ENCODE measurements at places on chromosomes 6 and 20.

DNA sequence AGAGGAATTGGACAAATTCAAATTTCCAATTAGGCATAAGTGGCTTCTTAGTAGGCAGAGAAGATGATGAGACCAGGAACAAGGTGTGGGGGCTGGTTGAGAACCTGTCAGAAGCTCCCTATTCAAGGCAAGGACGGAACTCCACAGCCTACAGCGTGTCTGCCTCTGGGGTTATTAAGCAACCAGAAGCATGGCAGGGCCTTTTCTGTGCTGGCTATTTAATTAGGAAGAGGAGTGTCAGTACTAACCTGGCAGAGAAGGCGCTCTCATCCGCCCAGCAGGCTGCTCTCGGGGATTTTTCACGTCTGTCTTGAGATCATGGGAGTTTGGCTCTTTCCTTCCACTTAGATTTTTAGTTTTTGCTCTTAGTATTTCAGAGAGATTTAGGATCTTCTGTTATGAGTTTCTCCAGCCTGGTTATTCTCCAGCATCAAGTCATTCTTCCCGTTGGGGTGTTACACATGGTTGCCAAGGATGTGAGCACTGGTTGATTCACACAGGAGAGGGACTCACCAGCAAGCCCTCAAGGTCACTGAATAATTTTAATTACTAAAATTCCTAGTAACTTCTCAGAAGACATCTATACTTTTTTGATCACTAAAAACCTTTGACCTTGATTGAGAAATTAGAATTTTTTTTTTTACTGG, 23.9 kb downstream of the ADTRP start:
- peak; percentile 21 for DNase-seq

DNA sequence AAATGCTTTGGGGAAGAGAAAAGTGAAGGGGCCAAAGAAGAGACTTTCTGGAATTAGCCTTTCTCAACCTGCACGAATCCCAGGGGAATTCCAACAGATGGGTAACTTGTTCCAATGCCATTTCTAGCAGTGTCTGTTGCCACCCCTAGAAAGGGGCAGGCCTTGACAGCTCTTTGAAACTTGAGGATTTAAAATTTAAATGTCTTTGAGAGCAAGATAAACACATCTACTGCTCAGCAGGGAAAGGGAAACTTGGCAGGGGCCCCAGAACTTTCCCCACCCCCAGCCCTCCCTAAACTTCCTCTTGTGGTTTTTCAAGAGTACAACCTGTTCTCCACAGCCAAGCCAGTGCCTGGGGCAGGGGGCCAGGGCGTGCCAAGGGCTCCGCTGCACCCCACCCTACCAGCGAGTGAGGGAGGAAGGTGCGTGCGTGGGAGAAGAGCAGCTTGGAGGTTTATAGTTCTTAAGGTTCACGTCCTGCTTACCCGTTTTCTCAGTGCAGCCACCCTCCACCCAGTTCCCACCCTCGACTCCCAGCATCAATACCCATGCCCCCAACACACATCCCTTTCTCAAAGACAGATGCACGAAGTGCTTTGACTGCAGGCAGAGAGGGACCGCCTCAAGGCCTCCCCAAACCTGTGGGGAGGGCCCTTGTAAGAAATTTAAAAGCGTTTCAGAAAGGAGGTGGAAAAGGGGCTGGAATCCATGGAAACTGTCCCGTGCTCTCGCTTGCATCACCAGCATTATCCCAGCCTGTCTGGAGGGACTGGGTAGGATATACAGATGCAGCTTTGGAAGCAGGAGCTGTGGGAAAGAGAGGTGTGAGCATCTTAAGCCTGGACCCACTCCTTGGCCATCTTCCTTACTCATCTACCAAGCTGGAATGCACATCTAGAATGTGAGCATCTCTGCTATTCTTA, 4.5 kb upstream of the TAF8 start:
- peak; percentile 70 for DNase-seq

DNA sequence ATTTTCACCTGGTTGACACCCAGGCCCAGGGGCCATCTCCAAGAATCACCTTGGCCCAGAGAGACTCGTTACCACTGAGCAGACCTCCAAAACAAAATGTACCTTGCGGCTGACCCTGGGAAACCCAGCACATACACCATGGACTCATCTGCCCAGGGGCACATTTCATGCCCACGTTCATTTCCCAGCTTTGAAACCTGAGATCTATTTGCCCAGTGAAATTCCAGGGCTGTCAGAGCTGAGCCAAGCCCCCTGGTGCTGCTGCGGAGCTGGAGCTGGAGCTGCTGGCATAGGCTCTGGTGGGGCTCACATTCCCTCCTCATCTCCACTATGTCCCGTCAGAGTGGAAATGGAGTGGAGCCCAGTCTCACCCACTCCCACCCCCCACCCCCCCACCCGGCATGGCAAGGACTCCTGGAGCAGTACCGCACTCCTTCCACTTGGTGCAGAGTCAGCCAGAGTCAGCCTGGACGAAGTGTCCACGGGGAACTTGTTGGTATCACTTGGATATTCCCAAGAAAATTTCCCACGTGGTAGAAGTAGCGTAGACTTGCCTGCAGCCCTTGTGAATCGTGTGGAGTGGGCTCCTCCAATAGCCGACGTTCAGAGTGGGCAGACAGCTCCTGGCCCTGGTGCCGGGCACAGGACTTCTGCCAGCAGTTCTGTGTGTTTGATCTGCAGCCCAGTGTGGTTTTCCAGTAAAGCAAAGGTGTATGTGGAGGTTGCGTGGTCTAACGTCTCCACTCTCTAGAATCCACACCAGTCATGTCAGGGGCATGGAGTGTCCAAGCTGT, 18.1 kb upstream of the OSER1 start:
- no peak for DNase-seq

- no peak for DNase-seq
Observed at GRCh38 chr20:62984666-62985443, 21.9 kb downstream of the BHLHE23 start.

GRCh38 chr20:474581-474980, 12.2 kb upstream of the TBC1D20 start:
- DNase-seq: no peak

- no peak for DNase-seq
Observed at GRCh38 chr20:38202153-38202981, 37.3 kb upstream of the TGM2 start.

DNA sequence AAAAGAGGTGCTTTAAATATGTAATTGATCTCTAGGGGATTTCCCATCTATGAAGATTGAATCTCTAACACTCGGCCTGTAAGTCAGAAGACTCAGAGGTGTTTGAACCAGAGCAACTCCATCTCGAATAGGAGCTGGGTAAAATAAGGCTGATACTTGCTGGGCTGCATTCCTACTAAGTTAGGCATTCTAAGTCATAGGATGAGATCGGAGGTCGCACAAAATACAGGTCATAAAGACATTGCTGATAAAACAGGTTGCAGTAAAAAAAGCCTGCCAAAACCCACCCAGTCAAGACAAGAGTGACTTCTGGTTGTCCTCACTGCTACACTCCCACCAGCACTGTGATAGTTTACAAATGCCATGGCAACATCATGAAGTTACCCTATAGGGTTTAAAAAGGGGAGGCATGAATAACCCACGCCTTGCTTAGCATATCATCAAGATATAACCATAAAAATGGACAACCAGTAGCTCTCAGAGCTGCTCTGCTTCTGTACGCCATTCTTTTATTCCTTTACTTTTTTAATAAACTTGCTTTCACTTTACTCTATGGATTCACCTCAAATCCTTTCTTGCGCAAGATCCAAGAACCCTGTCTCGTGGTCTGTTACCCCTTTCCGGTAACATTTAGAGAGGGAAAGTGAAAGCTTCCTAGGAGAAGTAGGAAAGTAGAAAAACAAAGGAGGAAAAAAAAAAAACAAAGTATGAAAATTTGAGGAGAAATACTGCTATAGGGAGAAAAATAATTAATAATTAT, 129.7 kb upstream of the PHACTR1 start:
- no peak for DNase-seq

Data from EL (cell line).